HEK293T (cell line): ENCODE measurements at places on chromosomes 4 and X.
A peak's percentile ranks its signal among the peaks of the same experiment; 100 is the strongest.

- DNase-seq = no peak
These were observed 83.3 kb upstream of the VCX2 start for GRCh38 chrX:8254401-8254800.

GRCh38 chrX:125681058-125681457, 361.4 kb downstream of the TEX13C start:
- no peak for DNase-seq

- peak; percentile 44 for DNase-seq
These were observed 54.9 kb downstream of the LINC00632 start for GRCh38 chrX:140764401-140764919.

GRCh38 chr4:122027203-122027602, 75.3 kb upstream of the TRPC3 start:
- DNase-seq = no peak

DNA sequence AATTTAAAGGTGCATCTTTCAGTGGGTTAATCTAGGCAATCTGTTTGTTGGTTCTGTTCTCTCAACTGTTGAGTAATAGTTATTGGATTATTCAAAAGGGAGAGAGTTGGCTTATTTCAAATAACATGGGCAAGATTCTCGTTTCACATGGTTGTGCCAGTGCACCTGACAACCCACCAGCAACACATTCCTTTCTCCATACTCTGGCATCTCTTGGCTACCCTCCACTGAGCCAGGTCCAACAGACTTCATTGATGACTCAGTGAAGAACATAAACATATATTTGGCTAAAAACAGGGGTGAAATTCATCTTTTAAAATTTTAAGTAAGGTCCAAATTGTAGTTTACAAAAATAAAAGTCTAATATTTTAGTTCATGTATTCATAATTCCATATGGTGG, 967.2 kb downstream of the RPA4 start:
- no peak for DNase-seq

DNA sequence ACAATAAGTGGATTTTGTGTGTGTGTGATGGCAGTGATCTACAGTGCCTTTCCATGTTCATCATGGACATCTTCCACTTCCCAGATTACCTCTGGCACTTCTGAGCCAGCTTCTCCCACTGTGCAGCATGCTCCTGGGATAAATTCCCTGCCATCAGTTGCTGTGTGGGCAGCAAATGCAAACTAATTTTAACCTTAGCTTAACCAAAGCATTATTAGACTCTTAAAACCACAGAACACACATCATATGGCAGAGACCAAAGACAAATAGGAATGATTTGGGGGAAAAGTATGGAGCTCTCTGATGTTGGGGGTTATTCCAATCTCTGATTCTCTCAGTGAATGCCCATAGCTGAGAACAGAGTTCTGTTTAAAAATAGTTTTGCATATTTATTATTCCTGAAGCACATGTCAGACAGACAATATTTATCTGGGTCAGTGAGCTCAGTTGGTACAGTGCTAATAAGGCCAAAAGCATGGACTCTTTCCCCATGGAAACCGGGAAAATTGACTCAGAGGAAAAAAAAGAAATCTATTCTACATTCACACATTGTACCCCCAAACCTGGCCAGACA, 567.4 kb downstream of the IQCM start:
- DNase-seq = no peak

- DNase-seq = no peak
These were observed 62.7 kb upstream of the PTPN13 start for GRCh38 chr4:86531440-86531839.

- DNase-seq = no peak
These were observed 18.7 kb downstream of the CORIN start for GRCh38 chr4:47819178-47819577.
